ENCODE measurements at places on chromosomes 3 and 15. TPM values are rescaled to one million over a fixed set of nuclear protein-coding genes. Genes with fewer than 3 reads are reported as not detected.

Gene ATP8B4
- total RNA-seq, result not detected

Gene GOLGA8S
- total RNA-seq, result not detected

Gene MORC1
- total RNA-seq, result not detected

Gene NME9
- not detected for total RNA-seq

Gene C2CD4A
- not detected for total RNA-seq

Gene SLC2A2
- total RNA-seq, result not detected

Gene SYNPR
- total RNA-seq, result not detected
